ENCODE measurements at places on chromosomes 12 and 14.
A peak's percentile ranks its signal among the peaks of the same experiment; 100 is the strongest.

DNA sequence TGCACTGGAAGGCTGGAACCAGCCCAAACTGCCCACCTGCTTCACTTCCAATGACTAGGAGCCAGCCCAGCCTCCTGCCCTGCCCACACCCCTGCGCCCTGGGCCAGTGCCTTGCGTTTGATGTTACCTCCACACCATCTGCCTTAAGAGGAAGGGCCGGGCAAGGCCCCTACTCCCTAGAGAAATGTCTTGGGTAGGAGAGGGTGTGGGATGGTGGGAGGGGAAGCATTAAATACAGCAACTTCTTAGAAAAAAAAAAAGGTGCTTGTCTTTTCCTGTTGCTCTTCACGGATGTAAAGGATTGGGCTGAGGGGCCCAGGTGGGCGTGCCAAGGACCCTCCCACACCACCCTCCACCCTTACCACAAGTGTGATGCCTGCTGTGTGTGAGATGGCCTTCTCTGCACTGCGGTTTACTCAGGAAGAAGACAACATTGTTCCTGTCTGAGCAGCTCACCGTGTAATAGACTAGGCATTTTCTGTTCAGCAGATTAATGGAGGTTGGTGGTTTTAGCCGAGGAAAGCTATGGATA lies 99.9 kb downstream of the NINJ2 start:
- no peak for DNase-seq

DNA sequence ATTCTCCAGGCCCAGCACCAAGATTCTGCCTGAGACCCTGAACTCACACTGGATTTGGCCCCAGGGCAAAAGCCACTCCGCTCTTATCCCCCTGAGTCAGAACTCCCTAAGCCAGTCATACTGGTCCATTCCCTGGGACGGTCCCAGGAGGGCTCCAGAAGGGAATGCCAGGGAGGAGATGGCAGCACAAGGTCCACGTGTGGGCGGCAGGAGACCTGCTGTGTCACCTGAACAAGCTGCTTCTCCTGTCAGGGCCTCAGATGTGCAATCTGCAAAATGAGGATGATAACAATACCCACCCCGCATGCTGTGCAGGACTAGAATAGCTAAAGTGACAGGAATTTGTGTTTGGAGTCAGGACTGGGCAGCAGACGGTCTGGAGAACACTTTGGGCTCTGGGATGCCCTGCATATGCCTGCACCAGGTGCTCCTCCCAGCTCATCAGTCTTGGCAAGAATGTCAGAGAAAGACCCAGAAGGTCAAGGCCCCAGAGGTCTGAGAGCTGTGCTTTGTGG lies 40.3 kb downstream of the CMKLR1 start:
- DNase-seq: peak; percentile 72

DNA sequence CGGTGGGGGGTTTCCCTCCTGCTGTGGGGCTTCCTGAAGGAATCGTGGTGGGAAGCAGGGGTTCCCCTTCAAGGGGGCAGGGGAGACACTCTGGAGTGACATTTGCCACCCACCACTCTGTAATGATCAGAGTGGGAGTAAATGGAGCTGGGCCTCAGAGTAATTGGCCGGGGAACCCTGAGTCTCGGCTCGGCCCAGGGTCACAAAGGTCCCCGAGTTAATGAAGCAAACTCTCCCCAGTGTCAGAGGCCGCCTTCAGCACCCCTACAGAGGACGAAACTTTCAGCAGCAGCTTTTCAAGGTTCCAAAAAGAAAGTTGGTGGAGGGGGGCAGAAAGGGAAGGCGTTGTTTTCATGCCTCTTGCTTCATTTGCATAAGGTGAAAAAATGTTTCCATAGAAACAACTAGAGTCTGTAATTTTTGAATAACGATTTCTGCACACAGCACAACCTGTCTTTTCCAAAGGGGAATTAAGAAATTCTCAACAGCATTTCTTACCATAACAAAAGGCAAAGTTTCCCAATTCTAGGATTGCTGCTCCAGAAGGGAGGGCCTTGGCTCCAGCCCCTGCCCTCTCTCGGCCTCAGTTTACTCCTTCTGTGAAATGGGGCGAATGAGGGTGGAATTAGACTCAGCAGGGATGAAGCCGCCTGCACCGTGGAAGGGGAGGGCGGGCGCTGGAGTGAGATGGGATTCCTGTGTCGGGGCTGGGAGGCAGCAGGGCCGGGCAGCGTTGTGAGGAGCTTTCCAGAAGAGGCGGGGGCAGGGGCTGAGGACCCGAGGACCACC lies 67.0 kb upstream of the BEGAIN start:
- no peak for DNase-seq

- DNase-seq: no peak
These were observed 24.0 kb upstream of the MDM2 start for GRCh38 chr12:68784015-68784414.
